ENCODE measurements at places on chromosomes 16 and 17.

DNA sequence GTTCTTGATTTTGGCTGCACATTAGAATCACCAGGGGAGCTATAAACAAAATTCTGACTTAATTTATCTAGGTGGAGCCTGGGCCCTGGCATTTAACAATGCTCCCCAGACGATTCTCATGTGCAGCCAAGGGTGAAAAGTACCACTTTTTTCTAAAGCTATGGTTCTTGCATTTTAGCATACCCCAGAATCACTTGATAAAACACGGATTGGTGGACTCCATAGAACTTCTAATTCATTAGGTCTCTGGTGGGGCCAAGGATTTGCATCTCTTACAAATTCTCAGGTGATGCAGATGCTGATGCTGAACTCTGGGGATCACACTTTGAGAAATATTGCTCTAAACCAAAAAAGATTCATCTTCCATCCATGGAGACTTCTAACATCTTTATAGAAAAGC lies 74.5 kb downstream of the RPGRIP1L start:
- DNase-seq: no peak

DNA sequence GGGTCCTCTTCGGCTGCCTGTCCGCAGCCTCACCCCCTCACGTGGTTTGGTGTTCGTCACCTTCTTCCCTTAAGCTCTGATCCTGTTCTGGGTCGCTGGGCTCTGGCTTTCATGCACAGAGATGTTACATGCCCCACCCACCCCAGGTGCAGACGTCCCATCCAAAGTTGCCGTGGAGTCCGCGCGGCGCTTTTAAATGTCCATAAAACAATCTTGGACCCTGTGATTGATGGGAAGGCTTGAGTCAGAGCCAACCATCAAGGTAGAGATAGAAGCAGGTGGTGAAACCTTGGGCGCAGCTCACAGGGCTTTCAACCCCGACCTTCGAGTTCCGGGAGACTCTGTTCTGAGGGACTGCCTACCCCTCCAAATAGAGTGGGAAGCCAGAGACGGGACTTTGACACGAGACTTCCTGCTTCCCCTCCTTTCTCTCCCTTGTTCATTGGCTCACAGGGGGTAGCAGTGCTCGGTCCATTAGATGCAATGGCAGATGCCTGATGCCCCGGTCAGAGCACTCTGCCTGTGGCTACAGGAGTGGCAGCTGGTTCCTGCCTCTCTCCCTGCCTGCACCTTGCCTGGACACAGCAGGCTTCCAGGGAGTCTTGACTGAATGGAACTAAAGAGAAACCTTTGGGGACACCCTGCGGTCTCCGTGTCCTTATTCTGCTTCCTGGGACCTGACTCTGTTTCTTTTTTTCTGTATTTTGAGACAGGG lies 4.0 kb downstream of the ENGASE start:
- peak; percentile 15 for DNase-seq

DNA sequence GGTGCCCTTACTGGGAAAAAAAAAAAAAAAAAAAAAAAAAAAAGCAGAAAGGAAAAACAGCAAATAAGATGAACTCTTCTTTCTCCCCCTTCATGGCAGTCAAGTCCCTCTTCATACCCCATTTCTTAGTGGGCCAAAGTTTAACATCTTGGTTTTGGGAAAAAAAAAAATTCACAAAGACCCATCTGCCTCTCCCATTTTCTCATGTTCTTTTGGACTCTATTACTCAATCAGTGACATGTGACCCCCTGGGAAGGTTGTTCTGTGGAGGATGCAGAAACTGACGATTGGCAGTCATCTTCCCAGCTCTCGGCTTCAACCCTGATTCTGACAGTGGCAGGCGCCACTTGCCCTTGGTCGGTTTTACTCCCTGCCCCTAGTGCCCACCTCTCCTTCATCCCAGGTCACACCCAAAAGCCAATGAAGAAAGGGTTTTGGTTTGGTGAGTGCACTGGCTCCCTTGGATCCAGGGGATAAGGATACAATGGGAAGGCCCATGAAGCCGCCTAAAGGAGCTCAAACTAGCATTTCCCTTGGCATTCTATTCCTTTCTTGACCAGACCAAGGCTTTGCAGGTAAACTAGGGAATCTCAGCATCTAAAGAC lies 60.7 kb upstream of the TBX2 start:
- DNase-seq: no peak

GRCh38 chr17:36066365-36066985 lies 2.4 kb downstream of the CCL18 start:
- no peak for DNase-seq

- no peak for DNase-seq
These were observed 16.7 kb downstream of the ARL2BP start for GRCh38 chr16:57261806-57262205.

- no peak for DNase-seq
These were observed 102.2 kb downstream of the TRIM37 start for GRCh38 chr17:59004338-59005111.

Data from left hindlimb (tissue), 1 donor.